ENCODE measurements at places on chromosomes 5 and 9.

- no peak for DNase-seq
These were observed 47.0 kb downstream of the APC start for GRCh38 chr5:112784726-112785125.

DNA sequence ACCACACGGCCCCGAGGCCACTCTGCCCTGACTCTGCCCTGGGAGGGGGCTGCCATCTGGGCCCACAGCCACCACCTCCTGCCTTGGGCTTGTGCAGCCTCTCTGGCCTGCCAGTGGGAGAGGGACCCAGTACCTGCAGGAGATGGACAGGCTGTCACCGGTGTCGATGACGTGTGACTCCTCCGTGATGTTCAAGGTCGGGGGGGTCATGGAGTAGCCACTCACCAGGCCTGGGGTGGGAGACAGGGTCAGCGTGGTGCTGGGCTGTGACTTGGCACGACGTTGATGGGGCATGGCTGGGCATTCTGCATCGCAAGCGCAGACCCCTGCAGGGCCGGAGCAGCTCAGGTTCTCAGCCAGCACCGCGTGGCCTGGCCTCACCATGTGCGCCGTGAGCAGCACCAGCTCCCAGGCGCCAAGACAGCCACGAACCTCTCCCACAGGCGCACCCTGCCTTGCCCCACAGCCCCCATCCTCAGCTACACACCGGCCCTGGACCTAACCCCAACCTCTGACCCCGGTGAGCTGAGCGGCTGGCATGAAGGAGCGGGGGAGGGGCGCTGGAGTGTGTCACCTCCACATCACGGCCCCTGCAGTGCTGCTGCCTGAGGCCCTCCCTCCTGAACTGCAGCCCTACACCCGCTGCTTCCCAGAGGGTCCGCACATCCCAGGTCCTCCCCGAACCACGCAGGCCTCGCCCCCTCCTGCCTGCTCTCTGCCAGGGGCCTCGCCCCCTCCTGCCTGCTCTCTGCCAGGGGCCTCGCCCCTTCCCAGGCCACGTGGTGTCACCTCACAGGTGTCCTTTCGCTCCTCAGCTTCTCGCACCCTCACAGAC, 17.6 kb downstream of the FLT4 start:
- DNase-seq, result peak; percentile 75

- no peak for DNase-seq
These were observed 23.1 kb downstream of the WDR36 start for GRCh38 chr5:111115229-111115628.

DNA sequence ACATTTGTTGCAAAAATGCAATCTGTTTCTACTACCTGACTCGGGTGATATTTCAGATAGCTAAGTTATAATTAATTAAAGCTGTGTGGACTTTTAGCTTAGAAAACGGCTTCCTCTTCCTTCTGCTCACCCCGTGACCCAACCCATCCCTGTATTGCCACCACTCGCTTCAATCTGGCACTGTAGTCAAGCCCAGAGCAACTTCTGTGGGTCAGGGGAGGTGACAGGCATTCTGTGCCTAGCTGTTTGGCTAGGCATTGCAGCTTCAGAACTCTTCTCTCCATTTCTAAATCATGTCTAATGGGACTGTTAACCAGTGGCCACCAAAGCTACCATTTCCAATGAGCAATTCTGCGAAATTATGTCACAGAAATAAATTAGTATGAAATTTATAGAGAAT, 179.7 kb upstream of the TLX3 start:
- DNase-seq, result no peak

DNA sequence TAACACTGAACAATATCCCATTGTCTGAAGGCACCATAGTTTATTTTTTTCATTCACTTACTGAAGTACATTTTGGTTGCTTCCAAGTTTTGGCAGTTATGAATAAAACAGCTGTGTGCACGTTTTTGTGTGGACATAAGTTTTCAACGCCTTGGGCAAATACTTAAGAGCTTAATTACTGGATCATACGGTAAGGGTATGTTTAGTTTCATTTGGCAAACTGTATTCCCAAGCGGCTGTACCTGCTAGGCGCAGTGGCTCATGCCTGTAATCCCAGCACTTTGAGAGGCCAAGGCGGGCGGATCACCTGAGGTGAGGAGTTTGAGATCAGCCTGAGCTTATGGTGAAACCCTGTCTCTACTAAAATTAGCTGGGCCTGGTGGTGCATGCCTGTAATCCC, 63.7 kb upstream of the FAM120A start:
- DNase-seq, result no peak

DNA sequence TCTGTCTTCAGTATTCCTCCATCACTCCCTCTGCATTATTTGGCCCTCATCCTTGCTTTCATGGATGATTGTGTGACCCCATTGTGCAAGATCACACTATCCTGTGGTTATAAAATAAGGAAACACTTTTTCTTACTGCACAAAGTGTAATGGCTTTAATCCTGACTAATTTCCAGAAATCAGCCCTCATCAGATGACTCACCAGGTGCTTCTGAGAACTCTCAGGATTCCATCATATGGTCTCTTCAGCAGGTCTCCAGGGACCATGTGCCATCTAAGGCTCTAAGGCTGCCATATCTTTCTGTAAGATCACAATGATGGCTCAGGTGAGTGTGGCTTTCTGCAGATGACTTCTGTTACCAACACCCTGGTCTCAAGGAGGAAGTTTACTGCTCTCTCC, 27.3 kb upstream of the FER start:
- no peak for DNase-seq

- DNase-seq, result no peak
These were observed 291.2 kb downstream of the CWC27 start for GRCh38 chr5:65059681-65060598.

DNA sequence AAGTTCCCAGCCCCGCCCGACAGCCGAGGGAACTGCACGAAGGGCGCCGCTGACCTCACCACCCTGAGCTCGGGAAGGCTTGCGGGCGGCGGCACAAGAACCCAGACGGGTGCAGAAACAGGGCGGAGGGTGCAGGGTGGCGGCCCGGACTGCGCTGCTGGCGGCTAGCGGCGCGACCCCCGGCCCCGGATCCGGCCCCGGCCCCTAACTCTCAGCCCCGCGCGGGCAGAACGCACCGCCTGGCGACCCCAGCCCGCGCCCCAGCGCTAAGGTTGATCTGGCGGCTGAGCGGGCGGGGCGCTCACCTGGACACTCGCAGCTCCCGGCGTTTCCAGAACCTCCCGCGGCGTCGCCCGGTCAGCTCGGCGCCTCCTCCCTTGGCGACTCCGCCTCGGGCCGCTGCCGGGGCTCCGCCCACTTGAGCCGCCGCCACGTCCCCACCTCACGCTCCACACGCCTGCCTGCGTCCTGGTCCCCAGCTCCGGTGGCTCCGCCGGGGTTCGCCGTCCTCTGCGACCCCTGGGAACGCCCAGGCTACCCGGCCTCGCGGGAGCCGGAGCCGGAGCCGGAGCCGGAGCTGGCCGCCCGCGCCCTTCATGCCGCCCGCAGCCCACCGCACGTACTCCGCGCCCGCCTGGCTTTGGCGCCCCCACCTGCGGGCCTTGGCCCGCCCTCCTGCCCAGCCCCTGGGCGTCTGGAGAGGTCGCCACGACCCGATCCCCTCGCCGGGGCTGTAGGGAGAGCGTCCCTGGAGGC, at the start of gene P4HA2:
P4HA2 (minus strand) TSS at position 369 of the 756 bp plus-strand sequence. CDS start 9,227 bp downstream, outside the sequence.
- DNase-seq, result peak; percentile 88

DNA sequence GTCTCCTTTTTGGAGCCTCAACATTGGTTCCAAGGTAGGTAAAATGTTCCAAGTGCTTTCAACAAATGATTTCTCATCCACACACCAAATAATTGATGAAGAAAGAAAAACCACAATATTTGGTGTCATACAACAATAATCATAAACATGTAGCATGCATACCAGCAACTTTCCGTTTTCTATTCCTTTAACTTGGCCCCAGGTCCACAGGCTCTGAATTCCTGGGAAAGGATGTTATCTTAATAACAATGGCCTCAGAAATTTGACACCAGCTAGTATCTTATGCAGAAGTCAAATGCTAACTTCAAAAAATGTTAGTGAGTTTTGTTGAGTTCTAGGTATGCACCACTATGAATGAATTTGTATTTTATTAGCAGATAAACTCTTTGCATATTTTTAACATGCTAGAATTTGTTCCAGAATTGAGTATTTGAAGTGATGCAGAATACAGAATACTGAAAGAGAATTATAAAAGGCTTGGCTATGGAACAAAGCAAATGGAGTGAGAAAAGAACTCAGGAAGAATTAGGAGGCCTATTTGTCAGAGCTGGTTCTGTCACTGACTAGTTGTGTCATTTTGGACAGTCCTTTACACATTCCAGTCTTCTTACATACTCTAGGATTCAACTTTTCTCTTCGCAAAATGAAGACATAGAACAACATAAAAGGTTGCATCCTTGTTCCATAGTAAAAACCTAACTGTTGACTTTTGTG, 435.3 kb upstream of the TNC start:
- DNase-seq, result no peak

DNA sequence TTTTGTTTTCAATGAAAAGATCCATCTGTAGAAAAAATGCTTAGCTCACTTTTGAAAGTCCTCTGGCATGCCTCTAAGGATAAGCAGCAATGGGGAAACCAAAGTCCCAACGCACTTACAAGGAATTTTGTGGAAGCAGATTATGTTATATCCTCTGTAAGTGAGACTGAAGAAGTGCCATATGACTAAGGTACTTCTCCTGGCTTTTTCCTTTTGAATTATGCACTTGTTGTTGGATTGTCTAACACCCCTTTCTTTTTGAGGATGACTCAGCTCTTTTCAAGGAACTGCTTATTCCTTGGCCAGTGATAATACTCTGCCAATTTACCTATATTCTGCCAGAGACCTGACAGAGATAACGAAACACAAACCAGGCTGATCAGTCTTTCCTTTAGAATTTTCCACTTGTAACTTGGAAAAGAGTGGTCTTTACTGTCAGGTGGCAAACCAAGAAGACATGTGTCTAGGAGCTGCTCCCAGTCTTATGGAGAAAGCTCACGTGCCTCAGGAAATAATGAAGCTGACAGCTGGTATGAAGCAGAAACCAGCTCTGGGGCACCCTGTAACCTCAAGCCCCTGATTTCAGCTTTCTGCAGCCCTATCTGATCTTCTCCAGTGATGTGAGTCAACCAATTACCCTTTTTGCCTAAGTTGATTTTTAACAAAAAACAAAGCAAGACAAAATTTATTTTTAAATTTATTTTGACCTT, 290.8 kb upstream of the FBXL7 start:
- no peak for DNase-seq

DNA sequence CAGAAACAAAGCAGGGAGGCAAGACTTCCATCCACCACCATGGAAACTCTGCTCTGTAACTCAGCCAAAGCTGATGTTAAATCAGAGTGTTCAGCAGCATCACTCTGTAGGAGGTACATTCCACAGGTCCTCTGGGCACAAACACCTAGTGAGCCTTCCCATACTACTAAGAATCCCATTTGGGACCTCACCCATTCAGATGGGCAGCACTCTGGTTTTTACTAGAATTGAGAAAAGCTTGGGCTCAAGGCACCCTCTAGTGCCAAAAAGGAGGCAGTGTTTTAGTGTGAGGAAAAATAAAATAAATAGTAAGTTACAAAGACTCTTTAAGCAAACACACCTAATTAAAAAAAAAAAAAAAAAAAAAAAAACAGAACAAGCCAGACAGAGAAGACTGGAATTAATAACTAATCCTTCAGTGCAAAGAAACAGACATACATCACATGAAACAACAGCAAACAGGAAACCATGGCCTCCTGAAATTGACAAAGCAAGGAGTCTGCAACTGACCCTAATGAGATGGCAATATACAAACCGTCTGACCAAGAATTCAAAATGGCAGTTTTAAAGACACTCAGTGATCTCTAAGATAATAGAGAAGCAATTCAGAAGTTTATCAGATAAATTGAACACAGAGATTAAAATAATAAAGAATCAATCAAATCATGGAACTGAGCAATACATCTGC, 159.5 kb downstream of the GNA14 start:
- no peak for DNase-seq

DNA sequence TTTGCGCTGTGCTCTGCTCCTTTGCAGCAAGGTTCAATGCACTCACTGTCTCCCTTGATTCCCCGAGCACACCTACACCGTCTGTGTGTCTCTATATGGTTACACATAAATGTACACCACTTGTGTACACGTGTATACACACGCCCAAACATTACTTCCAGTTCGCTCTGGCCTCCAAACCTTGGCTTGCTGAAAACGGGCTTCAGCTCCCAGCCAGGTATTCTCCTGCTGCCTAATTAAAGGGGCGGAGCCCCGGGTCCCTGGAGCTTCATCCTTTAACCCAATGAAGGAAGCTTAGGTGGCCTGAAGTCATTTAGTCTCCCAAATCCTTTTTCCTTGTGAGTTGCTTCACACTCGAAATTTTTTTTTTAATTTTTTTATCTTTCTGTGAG, 4.6 kb downstream of the ISL1 start:
- no peak for DNase-seq

DNA sequence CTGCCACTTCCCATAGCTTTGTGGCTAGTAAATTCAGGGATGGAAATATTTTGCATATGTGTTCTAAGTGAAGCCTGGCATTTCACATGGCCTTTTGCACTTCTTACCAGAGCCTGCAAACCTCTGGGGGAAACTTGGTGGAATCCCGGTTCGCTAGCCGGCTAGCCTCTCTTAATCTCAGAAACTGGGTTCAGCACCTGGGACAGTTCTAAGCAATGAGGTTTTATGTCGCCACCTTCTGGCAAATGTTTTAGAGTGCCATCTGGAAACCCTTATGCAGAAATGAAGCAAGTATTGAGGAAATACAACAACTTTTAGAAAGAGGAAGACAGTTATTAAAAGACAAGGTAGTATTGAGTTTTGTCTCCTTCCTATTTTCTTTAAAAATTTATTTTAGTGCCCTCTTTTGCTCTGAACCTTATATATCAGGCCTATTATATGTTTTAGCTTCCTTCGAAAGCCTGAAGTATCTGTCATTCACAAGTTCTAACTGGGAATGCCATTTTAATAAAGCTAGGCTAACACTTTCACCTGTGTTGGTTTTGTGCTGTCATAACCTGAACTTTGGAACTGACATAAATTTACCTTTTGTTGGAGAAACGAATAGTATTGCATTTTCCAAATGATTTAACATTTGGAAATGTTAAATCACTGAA, 963 bp upstream of the HTR1A start:
- DNase-seq, result no peak

DNA sequence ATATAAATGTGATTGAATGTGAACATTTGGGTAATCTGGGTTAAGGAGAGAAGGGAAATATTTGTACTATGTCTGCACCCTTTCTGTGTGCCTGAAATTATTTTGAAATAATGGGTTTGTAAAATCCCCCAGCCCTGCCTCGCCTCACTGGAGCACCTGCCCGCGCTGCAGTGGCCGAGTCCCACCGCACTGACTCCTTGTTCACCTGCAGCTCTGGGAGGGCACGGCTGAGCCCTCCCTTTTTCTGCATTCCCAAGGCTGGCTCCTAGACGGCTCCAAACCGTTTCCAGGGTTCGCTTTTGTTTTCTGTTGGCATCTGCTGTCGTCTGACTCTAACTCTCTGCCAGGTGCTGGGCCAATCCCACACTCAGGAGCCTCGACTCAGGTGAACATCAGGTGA, 17.6 kb upstream of the PPP1R26 start:
- DNase-seq, result no peak

DNA sequence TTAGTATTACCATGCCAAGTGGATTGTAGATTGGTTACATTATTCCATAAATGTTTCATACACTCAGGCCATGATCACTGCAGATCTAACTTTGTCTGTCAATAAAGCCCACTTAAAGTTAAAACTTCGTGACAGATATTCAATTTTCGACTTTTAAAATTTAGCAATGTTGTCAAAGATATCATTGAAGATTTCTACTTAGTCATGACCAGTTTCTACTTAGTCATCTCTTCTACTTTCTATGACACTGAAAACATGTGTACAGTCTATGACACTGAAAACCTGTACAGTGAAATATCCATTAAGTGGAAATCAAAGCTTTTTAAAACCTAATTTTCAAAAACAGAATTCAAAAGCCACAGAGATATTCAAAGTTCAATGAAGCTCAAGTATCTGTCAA, 258.2 kb downstream of the MCTP1 start:
- no peak for DNase-seq

GRCh38 chr5:73367650-73368049, 80.9 kb downstream of the FOXD1 start:
- DNase-seq, result no peak
